ENCODE measurements at places on chromosomes 5 and 9.

DNA sequence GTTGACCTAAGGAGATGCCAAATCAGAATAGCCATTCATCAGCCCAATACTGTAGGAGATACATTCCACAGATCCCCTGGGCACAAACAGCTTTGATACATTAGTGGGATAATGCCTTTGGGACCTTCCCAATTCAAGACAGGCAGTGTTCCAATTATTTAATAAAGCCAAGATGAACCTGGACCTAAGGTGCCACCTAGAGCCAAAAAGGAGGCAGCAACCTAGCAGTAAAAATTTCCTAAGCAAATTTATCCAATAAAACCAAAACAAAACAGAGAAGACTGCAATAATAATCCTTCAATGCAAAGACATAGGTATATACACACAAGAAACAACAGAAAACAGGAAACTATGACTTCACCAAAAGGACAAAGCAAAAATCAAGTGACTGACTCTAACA lies 253.0 kb downstream of the HINT1 start:
- DNase-seq, result no peak

- DNase-seq, result no peak
These were observed 143.7 kb downstream of the TRIO start for GRCh38 chr5:14286574-14287421.

GRCh38 chr9:93893899-93894690 lies 61.1 kb downstream of the BARX1 start:
- DNase-seq, result no peak

- no peak for DNase-seq
These were observed 125.3 kb downstream of the ADAMTS2 start for GRCh38 chr5:179219661-179220620.

DNA sequence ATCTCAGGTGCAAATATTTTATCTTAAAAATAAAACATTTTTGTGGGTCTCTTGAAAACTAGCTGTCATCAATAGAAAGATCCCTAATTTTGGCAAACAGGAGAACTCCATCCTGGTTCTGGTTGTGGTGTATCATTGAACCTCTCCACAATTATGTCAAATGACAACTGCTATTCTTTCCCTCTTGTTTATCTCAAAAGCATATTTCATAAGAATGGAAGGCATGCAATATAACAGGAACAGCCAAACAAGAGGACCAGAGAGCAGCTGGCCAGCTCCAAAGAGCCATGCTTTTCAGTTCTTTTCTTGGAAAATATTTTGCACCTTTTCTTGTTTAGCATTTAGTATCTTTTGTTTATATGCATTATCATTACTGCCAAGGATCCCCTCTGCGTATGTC lies 125.4 kb downstream of the ADAMTS6 start:
- no peak for DNase-seq

- no peak for DNase-seq
These were observed 10.5 kb upstream of the SCGB3A1 start for GRCh38 chr5:180601591-180602480.

DNA sequence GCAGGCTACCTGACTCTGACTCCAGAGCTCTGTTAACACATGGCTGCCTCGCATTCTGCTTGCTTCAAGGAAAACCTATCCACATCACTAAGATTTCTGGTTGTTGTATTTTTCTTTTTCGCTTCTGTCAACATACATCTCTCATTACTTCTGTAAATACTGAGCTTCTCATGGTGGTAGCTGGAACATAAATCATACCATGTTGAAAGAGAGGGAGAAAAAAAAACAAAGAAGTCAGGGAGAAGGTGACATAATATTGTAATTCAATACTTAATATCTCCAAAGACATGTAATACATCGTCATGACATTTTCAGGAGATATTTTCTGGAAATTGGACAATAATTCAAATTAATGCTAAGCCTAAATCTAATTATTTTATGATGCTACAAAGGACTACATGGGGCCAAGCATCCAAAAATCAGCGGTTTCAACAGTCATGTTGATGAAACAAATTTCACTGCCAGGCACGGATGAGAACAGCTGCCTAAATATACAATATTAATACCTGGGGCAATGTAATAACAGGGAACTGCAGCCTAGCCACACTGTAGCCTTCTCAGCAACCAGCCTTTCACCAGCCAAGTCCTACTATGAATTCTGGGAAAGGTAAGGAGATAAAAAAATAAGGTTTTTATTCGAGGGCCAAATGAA lies 332.0 kb downstream of the TRIM32 start:
- DNase-seq, result no peak

- DNase-seq, result no peak
These were observed 81.7 kb downstream of the HMHB1 start for GRCh38 chr5:143893638-143894037.

- no peak for DNase-seq
These were observed 146.4 kb upstream of the FGF10 start for GRCh38 chr5:44535621-44536020.

DNA sequence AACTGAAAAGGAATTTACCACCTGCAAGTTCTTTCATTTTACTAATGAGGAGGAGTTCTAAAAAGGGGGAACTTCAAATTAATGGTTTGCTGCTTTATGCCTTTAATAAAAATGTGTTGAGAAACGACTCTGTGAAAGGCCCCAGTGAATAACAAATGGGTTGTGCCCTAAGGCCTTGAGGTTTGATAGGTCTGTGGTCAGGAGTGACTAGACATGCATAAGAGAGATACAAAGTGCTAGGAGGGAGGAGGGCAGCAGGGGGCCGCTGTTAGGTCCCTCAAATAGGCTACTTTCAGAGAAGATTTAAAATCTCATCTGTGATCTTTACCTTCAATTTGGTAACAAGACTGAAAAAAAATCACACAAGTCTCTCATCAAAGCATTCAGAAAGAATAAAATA lies 58.3 kb downstream of the FAM81B start:
- no peak for DNase-seq

DNA sequence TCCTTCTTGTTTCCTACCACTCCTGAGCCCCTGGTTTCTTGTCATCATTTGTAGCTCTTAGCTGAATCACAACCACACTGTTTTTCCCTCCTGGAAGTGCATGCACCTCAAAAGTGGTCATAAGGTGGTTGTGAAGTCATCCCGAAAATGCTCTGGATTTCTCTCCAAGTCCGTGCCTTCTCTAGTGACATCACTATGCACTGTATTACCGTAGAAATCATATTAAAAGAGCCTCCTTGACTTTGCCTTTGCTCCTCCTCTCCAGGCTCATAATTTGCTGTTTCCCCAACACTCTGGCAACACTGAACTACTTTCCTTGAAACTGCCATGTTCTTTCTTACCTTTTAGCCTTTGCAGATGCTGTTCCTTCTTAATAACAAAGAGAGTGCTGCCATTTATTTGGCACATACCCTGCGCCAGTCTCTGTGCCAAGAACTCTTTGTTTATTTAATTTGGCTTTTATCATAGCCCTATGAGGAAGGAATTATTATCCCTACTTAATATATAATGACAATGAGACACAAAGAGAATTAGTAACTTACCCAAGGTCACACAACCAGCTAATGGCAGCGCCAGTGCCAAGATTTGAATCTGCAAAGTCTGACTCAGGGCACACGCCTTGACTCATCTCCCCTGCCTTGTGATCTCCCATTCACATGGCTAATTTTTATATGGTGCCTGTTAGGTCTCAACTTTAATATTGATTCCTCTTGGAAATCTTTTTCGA lies 115.4 kb downstream of the KIF4B start:
- DNase-seq, result no peak

Measured in AG08395 (cell line).